Mesenteric fat pad (tissue), 1 donor: ENCODE measurements at places on chromosomes 7 and 10.

DNA sequence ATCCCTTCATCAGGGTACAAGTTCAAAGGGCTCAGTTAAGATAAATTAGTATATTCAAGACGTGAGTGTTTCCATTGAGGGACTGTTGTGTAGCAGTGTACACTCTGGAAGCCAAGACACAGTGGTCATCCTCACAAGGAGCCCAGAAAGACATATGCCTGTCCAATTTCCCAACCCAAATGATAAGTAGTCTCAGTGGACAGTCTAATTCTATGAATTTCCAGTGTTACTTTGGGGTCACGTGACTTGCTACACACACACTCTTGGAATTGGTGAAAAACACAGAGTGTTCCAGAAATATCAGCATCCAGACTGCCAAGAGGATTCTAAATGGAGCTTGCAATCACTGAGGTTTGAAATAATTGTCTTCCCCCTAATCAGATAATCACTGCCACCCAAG, 365.1 kb downstream of the WDR11 start:
- DNase-seq: no peak

DNA sequence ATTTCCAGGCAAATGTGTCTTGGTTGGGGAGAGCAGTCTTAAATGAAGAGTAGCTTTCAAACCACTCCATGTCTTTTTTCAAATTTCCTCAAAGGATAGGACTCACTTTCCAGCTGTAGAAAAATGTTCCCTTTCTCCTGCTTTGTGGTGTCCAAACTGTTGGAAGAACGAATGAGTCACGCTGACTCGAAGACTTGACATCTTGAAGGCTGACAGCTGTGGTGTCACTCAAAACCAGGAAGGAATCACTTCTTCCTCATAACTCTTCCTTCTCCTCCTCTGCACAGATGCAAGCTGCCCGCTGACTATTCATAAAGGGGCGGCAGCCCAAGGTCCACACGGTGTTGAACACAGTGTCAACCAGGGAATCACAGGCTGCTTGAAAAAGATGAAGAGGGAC, 19.2 kb downstream of the PLA2G12B start:
- no peak for DNase-seq

- peak; percentile 86 for DNase-seq
These were observed 6.1 kb upstream of the GBX1 start for GRCh38 chr7:151173386-151174245.

- no peak for DNase-seq
These were observed 24.5 kb upstream of the GTF2IRD1 start for GRCh38 chr7:74429153-74429747.

DNA sequence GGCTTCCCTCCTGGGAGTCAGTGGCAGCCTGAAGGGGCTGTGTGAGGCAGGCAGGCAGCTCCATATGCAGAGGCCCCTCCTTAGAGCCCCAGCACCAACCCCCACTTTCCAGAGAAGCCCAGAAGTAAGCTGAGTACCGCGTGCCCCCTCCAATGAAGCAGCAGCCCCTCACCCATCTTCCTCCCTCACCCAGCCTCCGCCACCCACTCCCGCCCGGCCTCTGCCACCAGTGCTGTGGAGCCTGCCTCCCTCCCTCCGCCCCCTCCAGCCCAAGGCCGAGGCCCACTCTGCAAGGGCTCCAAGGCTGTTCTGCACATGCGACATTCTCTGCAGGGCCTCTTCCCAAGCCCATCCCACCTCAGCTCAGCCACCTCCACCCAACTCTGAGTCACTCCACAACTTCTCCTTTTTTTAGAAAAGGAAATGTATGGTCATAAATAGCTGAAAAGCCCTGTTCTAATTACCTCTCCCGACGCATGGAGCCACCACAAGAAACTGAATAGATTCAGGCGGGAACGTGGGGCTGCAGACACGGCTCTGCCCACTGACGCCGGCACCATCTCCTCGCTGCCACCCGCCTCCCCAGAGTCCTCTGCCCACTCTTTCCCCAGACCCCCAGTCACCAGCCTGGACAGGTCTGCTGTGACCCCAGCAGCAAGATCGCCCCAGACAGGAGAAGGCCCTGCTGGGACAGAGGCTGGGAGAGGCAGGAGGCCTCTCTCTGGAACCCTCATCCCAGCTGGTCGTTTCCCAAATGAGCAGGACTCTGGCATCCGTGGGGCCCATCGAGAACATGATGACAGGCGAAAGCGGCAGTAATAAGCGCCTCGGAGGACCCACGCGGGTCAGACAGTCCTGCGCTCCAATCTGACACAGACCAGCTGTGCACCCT, 213.9 kb downstream of the MAD1L1 start:
- peak; percentile 89 for DNase-seq

DNA sequence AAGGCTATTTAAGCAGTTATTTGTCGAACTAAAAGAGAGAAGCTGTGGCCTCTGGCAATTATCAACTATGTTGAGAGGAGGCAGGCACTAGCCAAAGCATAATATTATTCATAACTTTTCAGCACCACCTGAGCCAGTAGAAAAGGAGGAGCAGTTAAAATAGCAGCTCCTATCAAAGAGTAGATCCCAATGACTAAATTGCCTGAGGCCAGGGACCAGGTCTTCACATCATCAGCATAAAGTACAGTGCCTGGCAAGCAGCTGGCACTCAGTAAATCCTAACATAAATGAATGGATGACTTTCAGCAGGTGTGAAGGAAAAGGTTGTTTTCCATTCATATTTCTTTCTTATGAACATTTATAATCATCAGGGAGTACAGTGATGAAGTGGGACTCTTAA, 309.0 kb upstream of the IMMP2L start:
- no peak for DNase-seq

DNA sequence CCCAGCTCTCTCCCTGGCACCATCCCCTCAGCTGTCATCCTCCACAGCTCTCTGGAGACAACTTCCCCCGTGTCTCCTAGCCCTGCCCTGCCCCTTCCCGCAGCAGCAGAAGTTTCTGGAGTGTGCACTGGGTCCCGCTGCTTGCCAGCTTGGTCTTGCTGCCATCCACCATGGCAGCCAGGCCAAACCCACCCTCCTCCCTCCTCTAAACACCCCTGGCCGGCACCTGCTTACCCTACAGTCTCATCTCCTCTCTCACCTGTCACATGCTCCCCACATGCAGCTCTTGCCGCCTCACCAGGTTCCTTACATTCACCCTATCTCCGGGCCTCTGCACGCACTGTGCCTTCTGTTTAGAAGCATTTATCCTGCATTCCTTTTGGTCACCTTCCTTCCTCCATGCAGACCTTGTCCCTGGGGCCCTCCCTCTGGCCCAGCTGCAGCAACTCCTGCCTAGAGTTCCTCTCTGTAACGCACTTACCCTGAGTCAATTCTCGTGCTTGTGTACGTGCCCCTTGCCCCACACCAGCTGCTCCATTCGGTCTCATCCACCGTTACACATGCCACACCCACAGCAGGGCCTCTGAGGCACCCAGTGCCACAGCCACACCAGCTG, 93.9 kb upstream of the RET start:
- DNase-seq: peak; percentile 35

- DNase-seq: no peak
These were observed 141.1 kb upstream of the PCBD1 start for GRCh38 chr10:71029411-71029892.

- no peak for DNase-seq
These were observed 25.2 kb downstream of the SEC23IP start for GRCh38 chr10:119917777-119918176.

GRCh38 chr10:133592716-133593115, 27.3 kb upstream of the SYCE1 start:
- DNase-seq: no peak

DNA sequence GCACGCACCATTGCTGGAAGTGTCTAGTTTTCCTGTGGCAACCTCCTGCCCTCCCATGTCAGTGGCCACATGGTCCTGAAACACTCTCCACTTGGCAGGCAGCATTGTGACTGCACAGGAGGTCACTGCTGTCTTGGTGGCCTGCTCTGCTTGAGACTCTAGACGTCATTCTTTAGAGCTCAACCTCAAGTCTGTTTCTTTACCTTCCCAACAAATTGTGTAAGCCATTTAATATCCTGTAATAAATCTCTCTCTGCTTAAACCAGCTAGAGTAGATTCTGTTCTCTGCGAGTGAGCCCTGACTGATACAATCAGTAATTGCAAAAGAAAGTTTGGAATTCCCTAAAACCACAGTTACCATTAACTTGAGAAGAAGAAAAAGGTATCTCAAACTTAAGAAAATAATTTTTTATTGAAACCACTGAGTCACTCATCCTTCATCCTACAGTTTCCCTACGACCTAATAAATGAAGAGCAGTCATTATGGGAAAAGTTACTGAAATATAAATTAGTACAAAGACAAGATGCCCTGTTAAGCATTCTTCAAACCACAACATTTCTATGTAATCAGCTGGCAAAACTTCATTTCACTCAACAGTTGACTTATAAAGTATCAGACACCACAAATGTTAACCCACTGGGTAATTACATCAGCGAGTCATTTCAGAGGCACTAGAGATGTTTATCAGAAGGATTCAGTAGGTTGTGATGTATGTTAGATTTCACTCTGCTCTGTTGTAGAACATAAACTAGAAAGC, 18.0 kb downstream of the SLC25A13 start:
- DNase-seq: no peak

DNA sequence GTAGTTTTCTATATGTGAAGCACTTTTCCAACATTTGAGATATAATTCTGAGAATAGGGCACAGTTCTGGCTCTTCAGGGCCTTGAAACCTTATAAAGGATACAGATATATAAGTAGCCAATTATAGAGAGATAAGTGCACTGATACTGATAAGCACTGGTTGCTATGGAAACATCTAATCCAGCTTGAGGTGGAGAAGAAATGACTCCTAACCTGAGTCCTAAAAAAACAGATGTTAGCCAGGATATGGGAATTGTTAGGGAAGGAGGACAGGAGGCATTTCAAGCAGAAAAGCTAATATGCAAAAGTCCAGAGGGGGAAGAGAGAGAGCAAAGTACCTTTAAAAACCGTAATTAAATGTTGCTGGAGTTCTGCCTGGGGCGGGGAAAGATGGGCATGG, 30.8 kb downstream of the STRIP2 start:
- no peak for DNase-seq

DNA sequence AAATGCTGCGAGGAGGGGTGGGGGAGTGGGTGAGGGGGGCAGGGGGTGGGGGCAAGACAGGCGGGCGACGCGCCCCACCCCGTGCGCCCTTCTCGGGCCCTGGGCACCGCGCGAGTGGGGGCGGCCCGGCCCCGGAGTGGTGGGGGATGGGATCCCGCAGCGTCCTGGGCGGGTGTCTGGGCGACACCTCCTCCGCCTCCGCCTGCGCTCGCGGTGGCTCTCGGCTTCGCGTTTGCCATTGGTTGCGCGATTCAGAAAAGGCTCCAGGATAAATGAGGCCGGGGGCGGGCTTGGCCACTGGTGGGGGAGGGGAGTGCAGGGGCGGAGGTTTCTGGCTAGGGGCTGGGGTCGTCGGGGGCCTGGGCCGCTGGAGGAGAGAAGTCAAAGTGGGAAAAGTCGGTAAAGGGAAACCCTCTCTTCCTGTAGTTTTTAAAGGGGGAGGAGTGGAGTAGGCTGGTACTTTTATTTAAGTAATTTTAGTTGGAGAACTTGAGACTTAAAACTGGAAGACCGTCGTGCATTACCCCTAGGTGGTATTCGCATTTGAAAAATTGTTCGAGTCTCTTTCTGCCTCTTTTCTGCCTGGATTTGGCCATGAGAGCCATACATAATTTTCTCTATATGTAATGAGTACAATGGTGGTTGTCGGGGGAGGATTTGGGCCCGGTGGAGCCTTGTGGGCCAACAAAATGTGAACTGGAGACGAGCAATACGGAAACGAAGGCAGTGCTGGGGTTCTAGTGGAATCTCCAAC, 992 bp upstream of the IGF2BP3 start:
- no peak for DNase-seq

DNA sequence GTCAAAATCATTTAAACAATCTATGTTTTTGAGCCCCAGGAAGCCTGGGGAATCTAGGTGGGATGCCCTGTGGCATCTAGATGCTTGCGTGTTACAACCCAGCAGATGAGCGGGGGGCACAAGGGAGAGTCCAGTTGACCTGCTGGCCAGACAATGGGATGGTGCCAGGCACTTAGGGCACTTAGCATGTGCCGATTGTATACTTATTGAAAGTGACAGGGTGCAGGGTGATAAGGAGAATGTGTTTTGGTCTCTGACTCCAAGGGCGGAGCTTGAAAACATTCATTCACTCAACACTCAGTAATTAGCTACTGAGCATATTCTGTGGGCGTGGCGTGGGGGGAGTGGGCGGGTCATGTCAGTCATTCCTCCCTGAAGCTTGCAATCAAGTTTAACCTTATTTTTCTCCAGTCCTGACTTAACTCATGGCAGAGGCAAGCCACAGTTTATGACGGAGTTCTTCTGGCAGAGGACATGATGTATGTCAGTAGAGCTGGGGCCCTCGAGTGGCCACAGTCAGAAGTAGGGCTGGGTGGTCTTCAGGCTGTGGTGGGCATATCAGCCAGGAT, 115.1 kb downstream of the PRKCQ start:
- no peak for DNase-seq

- peak; percentile 59 for DNase-seq
These were observed 12.7 kb upstream of the VDAC2 start for GRCh38 chr10:75197906-75198305.

GRCh38 chr7:18792871-18793595, 297.5 kb downstream of the HDAC9 start:
- DNase-seq: no peak

DNA sequence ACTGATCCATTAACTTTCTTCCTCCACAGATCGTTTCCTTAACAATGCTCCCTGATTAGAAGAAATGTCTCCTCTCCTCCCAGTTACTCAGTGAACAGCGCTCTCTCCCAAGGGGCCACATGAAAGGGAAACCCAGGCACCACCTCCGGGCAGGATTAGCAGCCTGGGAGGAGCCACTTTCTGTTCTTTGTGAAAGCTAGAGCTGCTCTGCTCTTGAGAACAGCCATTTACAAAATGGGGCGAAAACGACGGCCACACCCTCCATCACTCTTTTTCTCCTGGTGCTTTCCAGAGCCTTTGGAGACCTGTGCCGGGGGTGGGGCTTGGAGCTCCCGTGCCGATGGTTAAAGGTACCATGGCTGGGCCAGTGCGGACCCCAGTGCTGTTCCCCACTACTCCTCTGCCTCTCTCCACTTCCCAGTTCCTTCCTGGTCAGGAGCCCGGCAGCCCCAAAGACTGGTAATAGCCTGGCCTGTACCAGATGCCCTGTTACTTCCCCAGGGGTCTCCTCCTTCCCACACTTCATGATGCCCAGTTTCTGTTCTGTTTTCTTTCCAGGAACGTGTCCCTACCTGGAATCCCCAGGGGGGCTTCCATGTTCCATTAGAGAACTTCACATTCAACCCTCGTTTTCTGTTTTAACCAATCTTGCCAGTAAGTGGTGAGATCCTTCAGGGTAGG, 402.9 kb upstream of the GALNT17 start:
- DNase-seq: no peak

- DNase-seq: no peak
These were observed 193.7 kb downstream of the RNLS start for GRCh38 chr10:88389456-88389855.

GRCh38 chr7:83655951-83656556, 7.1 kb upstream of the SEMA3E start:
- no peak for DNase-seq
